ENCODE measurements at places on chromosomes 16 and 17.

DNA sequence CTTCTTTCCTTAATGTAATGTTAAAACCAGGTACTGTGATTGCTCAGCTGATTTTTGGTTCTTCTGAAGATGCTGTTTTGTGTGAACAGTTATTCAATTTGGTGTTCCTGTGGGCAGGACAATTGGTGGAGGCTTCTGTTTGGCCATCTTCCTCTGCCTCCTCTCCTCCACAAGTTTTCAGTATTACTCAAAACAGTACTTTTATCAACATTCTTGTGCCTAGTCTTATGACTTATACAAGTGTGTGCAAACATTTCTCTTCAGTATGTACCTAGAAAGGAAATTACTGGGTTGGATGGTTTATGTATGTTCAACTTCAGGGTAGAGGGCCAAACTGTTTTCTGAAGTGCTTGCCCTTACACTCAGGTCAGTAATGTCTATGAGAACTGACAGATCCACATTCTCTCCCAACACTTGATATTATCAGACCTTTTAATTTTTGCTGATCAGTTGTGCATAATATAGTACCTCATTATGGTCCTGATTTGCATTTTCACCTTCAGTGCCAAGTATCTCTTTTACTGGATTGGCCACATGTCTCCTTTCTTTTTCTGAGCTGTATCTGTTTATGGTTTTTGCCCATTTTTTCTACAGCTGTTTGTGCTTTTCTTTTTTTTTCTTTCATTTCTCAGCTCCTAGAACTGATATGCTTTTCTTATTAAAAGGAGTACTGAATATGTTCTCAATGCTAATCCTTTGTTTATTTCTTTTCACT lies 50.9 kb downstream of the ERCC4 start:
- no peak for DNase-seq

DNA sequence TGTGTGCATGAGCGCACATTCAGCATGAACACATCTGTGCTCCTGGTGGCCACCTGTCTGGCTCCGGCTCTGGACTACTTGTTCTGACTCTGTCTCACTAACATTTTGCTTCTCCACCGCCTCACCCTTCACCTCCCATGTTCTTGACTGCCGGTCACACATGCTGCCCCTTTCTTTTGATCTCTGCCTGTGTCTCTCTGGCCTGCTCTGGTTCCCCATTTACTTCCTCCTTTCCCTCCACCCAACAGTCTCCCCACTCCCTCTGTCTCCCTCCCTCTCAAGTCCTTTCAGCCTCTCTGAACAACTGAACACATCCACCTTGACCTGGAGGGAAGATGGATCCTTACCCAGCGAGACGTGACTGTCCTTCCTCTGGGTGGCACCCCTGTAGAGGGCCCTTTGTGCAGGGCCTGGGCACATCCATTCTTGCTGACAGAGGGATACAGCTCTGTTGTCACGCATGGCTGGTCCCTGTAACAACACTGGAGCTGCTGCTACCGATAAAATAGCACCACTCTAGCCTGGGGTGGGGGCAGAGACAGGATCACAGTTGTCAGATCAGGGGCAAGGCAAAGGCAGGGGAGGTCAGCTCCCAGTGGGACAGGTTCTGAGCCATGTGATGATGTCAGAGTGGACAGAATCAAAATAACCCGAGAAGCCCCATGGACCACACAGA lies 11.0 kb downstream of the ZSCAN32 start:
- no peak for DNase-seq

DNA sequence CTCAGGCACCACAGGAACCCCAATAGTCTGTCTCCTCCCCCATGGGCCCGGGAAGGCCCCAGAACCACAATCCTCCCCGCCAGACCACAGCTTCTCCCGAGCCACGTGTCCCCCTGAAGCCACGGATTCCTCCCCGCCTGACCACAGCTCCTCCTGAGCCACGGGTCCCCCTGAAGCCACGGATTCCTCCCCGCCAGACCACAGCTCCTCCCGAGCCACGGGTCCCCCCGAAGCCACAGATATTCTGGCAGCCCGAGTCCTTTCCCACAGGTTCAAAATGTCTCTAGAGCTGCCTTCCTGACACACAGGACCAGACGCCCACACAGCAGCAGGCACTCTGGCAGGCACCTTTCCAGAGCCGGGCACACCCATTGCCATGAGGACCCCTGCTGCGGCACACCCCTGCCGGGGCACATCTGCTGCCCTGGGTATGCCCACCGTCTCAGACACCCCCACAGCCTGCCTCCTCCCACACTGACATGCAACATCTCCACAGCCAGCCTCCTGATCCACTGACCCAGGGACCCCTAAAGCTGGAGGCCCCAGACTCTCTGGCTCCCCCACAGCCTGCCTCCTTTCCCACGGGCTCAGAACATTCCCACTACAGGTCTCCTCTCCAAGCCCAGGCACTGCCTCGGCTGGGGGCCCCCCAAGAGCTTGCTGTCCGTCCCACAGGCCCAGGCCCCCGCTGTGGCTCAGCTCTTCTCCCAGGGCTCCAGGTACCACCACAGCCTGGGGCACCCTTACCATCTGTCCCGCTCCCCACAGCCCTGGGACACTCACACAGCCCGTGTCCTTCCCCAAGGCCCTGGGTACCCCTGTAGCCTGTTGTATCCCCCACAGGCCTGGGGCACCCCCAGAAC lies 2.2 kb downstream of the KIAA0753 start:
- no peak for DNase-seq

DNA sequence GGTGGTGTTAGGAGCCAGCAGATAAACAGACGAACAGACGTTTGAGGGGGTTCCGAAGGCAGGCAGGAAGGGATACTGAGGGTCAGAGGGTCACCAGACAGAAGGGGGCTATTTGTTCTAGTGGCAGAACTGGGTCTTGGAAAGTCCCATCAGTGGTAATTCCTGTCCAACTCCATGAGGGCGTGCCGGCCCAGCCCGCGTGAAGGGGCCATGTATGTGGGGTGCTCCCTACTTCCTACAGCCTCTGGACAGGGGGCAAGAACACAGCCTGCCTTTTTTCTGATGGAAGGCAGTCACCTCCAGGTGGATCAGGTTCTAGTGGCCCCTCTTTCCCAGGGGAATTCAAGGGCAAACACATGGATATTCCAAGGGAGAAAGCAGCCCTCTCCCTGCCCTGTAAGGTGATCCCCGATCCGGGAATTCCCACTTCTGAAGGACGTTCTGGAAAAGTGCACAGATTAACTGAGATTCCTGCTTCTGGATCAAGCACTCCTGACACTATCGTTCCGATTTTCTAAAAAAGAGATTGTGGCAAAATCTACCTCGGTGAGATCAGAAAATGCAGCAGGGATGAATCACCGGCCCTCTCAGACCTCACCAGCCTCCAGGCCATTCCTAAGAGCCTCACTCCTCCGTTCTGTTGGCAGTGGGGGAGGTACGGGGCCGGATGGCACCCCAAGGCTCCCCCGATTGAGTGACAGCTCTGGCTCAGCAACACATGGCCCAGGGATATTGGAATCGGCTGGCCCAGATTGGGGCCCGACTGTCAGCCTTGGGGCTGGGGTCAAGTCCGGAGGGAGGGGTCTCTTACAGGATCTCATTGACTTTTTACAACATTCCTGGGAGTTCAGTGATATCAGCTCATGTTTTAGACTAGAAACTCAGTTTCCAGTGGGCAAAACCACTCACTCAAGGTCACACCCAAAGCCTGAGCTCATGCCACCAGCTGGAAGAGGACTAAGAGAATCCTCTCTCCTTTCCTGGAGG lies 12.4 kb downstream of the STX1B start:
- DNase-seq: no peak

- no peak for DNase-seq
Observed at GRCh38 chr17:21453144-21453898, 77.2 kb downstream of the KCNJ12 start.

GRCh38 chr16:22633799-22634198 lies 123.1 kb downstream of the NPIPB5 start:
- no peak for DNase-seq

DNA sequence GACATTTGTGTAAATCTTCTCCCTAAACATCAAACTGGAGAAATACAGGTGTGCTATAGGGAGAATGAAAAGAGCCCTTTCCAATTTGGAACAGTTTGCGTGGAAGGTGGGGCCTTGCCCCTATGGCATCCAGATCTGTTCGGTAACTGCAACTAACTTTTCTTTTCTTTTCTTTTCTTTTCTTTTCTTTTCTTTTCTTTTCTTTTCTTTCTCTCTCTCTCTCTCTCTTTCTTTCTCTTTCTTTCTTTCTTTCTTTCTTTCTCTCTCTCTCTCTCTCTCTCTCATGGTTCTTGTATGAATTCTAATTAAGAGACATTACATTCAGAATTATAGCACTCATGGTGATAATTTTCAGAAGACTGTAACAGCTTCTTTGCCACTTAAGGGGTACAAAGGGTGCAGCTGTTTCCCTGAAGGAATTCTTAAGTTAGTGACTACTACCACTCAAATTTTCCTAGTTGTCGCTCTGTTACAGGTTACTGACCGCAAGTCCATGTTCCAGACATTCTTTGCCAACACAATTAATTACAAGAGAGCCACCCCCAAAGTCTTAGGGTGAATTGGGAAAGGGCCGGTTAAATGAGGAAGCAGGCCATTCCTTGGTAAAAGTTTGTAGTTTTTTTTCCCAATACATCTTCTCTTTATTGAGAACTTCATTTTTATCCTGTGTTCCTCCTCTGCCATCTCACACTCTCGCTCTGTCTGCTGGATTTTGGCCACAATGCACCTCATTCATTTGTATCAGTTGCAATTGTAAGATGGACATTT lies 69.8 kb downstream of the KSR1 start:
- DNase-seq: no peak

- DNase-seq: no peak
Observed at GRCh38 chr16:50351116-50351515, 17.7 kb downstream of the BRD7 start.

DNA sequence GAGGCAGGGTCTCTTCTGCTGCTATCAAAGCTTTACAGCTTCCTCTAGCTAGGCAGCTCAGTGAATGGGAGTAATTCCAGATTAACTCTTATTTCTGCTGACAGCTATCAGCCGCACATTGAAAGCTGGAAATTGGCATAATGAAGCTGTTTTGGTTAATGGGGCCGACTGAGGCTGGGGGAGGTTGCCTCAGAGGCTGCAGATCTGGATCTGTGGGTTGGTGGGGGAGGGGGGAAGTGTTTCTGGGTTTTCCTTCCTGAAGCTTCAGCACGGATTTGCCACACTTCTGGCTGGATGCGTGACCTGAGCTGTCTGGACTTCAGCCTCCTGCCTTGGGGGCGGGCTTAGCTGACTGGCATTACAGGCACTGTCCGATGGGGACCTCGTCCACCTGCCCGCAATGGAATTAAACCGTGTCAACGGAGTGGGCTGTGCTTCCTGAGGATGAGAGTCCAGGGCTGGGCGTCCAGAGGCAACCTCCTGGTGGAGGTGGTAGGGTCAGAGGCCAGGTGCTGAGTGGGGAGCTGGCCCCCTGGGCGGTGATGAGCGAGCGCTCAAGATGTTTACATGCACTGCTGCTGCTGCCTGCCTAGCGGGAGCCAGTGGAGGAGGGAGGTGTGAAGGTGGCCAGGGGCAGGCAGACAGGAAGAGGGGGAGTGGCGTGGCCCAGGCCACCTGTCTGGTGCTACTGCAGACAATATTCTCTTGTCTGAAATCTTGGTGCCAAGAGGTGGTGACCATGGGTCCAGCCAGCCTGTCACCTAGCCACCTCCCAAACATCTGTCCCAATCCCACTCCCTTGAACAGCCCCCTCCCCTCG lies 6.7 kb upstream of the ABCC3 start:
- no peak for DNase-seq

DNA sequence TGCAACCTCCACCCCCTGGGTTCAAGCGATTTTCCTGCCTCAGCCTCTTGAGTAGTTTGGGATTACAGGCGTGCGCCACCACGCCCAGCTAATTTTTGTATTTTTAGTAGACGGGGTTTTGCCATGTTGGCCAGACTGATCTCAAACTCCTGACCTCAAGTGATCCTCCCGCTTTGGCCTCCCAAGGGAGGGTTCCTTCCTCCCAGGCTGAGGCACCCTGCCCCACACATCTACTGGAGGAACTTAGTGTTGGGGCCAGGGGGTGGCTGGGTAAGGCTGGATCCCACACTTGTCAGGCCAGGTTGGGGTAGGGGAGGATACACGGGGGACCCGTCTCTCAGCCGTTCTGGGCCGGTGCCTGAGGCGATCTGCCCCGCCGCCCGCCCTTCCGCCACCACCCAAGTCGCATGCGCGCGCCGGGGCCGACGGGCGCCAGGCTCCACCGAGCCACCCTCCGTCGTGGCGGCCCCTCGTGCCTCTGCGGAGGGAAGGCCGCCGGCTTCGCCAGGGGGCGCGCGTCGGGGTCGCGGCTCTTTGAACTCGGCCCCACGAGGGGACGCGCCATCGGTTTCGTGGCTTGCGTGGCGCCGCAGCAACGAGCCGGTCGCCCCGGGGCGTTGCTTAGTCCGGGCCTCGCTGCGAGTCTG lies 15.9 kb downstream of the GRB7 start:
- no peak for DNase-seq

DNA sequence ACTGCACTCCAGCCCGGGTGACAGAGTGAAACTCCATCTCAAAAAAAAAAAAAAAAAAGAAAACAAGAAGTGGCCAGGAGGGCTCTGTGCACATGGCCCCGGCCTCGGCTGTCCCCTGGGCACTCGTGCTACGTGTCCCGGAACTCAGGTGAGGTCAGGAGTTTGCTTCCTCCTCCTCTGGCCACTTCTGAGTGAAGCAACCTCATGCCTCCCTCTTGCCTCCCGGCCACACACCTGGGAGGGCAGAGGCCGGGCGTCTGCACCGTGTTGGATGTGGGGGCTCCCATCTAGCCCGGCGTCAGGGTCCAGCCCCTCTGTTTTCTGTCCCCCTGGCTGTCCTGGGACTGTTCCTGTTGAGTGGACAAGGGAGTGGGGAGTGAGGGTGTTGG lies 22.2 kb downstream of the ASPSCR1 start:
- DNase-seq: no peak

DNA sequence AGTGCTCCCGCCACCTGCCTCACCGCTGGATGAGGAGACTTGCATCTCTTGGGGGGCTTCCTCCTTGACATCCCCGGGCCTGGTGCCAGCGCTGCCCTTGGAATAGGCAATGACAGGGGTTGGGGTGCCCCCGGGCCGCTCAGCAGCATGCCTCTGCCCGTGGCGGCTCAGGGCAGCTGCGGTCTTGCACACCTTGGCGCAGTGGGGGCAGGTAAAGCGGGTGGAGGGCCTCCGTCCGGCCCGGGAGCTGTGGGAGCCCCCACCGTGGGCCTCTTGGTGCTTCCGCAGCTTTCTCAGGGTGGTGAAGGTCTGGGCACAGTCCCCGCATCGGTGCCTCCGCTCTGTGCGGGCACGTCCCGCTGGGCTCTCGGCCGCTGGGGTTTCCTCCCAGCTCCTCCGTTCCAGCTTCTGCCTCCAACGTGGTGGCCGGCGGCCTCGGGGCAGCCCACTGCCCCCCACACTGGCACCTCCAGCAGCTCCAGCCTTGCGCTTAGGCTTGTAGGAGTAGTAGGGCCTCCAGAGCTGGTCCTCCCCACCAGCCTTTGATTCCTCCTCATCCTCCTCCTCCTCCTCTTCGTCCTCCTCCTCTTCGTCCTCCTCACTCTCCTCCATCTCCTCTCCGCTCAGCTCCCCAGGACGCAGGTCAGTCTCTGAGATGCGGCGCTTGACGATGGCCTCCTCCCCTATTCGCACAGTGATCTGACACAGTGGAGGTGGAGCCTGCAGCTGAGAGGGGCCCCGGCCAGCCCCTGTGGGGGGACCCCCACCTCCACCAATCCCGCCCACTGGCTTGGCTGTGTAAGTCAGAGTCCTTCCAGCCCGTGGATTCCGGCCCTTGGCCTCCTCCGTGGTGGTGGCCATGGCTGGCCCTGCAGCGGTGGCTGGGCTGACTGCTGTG lies 16.7 kb downstream of the ZBTB4 start:
- DNase-seq: no peak
